HCEC 1CT (cell line): ENCODE measurements at places on chromosomes 6 and 20.

- DNase-seq: peak; percentile 25
Observed at GRCh38 chr6:75081921-75082320, 123.9 kb downstream of the COL12A1 start.

DNA sequence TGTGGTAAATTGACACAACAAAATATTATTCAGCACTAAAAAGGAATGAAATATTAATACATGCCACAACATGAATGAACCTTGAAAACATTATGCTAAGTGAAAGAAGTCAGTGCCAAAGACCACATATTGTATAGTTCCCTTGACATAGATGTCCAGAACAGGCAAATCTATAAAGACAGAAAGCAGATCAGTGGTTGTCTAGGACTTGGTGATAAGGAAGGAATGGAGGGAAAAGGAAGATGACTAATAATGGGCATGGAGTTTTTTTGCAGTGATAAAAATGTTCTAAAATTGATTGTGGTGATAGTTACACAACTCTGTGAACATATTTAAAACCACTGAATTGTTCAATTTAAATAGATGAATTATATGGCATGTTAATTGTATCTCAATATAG is 32.5 kb downstream of the TBX18 start:
- no peak for DNase-seq

DNA sequence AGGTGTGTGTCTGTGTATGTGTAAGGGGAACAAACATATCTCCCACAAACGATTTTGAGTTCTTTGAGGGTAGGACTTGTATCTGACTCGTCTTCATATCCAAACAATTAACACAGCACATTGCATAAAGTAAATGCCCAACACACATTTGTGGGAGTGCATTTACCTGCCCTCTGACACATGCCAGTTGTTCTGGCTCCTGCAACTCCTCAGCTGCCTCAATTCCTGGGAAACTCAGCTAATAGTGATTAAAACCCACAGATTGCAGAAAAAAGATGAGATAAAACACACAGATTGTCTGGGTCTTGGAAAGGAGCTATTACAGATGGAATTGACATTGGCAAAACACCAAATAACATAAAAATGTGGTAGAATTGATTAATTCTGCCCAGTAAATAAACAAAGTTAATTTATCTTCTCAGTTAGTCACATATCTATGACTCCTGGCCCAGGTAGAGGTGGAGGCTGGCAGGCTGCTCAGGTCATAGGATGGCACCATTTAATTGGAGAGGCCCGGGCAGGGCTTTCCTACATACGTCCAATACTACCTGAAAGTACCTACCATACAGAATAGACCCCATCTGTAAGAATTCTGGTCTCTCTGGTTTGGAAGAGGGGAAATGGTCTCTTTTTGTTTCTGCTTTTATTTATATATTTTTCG is 71.5 kb upstream of the IFNGR1 start:
- no peak for DNase-seq

- DNase-seq: peak; percentile 30
Observed at GRCh38 chr20:50625986-50626677, 65.2 kb downstream of the RIPOR3 start.

GRCh38 chr6:38806271-38806670 is 91.2 kb downstream of the DNAH8 start:
- DNase-seq: no peak

DNA sequence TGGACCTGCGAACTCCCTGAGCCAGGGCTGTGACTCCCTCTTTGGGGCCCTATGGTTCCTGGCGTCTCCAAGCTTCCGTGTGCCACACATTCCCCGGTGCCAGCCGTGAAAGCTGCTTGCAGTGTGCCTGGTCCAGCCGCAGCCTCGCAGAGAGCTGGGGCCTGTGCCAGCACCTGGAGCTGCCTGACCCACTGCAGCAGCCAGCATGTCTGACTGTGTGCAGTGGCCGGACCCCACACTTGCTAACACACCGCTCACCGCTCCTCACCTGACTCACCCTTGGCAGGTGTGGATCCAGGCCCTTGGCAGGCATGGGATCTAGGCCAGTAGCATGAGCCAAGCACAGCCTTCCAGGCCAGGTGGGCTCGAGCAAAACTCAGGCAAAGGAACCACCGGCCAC is 227.5 kb downstream of the OTOR start:
- DNase-seq: no peak

- no peak for DNase-seq
Observed at GRCh38 chr6:139316622-139317317, 25.0 kb upstream of the TXLNB start.

- peak; percentile 28 for DNase-seq
Observed at GRCh38 chr6:16758163-16758975, 2.9 kb downstream of the ATXN1 start.

- no peak for DNase-seq
Observed at GRCh38 chr6:156555116-156555515, 222.1 kb upstream of the ARID1B start.

- DNase-seq: no peak
Observed at GRCh38 chr6:43867996-43868395, 98.0 kb downstream of the VEGFA start.

DNA sequence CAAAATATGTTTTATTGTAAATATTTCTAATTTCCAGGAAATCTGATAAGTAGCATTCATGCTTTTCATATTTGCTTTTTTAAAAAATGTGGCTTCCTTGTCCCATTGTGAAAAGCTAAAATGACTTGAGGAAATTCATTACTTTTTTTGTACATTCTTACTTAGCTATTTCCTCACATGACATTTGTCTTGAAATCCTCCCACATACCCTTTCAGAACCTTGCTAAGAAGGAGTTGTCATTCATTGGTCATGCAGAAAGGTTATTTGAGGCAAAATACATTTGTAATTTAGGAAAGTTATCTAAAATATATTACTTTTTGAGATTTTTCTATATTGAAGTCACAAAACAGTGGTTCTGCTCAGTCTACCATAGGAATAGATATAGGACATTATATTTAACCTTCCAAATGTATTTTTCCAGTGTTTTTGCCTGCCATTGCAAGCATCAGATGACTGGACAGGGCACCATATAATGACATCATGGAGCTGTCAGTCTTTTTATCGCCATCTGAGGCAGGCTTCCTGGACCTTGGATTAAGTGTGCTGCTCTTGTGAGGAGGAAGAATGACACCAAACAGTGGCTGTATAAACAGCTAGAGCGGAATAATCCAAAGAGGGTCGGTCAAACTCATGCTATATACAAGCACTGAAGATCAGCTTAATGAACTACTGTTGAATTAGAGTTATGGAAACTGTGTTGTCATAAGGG is 109.4 kb upstream of the HCRTR2 start:
- DNase-seq: no peak

DNA sequence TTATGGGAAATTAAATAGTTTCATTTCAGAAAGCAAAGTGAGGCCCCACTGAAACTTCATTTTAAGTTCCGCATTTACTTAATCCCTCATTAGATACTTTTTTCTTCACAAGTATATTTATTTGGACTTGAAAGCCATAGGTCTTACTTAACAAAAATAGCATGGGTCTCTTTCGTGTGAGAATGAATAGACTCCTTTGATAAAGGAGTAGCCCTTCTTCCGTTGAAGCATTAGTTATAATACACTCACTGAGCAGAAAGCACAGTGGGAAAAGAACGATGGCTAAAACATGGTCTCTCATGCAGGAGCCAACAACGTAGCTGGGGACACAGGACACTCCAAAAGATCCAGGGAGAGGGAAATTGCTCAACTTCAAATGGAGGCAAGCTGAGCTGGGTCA is 130.4 kb downstream of the SLC23A2 start:
- no peak for DNase-seq

DNA sequence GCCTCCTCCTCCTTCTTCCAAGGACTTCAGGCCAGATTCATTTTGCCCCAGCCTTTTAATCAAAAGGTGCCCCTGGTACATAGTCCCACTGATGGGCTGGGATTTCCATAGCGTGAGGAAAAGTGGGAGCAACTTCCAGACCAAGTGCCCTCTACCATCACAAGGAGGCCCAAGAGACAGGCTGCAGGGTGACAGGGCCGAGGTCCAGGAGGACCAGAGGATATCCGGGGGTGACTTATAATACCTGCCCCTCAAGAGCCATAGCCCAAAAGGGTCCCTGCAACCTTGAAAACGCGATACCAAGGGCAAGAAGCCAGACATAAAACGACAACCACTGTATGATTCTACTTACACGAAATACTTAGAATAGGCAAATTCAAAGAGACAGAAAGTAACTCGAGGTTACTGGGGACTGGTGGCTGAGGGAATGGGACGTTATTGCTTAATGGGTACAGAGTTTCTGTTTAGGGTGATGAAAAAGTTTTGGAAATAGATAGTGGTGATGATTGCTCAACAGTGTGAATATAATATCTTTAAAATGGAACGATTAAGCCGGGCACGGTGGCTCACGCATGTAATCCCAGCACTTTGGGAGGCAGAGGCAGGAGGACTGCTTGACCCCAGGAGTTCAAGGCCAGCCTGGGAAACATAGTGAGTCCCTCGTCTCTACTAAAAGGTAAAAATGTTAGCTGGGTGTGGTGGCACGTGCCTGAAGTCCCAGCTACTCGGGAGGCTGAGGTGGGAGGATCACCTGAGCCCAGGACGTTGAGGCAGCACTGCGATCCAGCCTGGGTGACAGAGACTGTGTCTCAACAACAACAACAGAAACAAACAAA is 71.9 kb downstream of the NOL4L start:
- no peak for DNase-seq

DNA sequence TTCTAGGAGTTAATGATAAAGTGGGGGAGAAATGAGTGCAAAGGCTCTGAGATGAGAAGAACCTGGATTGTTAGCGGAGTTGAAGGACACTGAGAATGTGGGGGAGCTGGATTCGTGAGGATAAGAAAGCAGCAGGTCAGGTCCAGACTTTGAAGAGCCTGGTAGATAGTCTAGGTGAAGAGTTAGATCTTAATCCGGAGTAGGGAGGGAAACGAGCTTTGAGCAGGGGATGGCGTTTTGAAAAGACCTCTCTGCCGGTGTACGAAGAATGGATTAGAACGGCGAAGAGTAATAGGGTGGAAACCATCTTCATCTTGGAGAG is 487 bp upstream of the PHF20 start:
- DNase-seq: no peak

GRCh38 chr6:141133346-141133745 is 999.4 kb upstream of the GJE1 start:
- DNase-seq: no peak

GRCh38 chr6:126064257-126064747 is 78.0 kb downstream of the TRMT11 start:
- no peak for DNase-seq

DNA sequence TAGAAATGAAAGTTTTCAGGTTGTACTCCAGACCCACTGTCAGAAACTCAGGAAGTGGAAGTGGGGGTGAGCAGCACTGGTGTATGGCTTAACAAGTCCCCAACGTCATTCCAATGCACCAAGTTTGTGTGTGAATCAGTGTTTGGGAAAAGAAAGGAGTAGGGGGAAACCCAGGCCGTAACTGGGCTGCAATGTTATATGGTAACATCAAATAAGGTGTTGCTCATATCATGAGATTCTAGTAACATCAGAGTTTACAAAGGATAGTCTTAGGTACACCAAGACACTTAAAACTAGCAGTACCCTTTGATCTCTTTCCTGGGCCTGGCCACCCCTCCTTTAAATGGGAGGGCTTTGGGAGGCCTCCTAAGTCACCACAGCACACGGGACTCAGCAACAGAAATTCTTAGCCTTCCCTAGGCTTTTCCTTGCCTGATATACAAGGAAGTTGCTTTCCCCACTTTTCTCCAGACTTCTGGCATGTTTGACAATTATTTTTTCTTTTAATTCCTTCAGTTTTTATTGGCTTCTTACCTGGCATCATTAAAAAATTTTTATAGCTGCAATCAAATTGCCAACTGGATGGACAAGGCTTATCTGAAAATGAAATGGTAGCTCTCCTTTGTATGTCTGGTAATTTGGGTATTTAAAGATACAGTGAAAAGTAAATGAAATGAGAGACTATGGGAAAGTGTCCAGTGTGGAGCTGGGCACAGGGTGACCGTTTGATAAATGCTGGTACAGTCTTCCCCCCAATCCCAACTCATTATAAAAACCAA is 15.1 kb downstream of the E2F3 start:
- DNase-seq: no peak

DNA sequence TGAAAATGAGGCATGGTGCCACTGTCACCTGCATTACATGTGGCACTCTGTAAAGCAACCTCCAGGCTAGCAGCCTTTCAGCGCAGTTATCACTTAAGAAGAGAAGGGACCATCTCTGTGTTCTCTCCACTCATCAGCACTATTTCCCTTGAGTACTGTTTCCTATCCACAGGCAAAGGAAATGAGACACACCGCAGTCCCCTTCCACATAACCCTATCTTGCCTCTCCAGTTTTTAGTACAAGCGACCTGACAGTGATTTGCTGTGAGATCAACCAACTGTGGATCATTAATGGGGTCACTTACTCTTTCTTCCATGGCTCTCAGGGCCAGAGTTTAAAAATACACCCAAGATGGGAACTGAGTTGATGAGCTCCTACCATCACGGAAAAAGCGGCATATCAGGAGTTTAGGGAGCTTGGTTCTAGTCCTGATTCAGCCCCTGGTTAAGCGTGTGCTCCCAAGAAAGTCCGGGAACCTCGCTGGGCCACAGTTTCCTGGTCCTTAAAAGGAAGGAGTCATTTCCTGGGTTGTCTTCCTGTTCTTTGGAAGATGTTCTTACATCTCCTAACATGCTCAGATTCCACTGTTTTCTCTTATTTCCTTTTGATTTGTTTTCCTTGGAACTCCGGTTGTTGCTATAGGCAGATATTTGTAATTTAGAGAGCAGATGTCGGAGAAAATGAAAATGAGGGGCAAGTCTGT is 27.3 kb downstream of the PRDM1 start:
- DNase-seq: no peak

- no peak for DNase-seq
Observed at GRCh38 chr6:80356000-80356399, 249.5 kb downstream of the BCKDHB start.

DNA sequence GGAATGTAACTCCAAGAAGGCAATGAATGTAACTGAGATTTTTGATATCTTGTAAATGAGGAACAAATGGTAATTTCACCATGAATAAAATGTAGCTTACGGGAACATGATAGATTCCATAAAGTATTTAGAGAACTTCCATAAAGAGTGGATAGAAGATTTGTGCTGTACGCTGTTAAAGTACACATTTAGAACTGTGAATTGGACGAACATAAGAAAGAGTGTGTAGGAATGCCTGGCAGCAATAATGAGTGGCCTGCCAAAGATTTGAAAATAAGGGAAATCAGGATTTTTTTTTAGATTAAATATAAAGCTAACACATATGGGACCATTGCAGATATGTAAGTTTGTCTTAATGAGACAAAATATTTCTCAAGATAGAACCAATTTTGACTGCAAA is 1153.3 kb upstream of the EYS start:
- DNase-seq: no peak

DNA sequence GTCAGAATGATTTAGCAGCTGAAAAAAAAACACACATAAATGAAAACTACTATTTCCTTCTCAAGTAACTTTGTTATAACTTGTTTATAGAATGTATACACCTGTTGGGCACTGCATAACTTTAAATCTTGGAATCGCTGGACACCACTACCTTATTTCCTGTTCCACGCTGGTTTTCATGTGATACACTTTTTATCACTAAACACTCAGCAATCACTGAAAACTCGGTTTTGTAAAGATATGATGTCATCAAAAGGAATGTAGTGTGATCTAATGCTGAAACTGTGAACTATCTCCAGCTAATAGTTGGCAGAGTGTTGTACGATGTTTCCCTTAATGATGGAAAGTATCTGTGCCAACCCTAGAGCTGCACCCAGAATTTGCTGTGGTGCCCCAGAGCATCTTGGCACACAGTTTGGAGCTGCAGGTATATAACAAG is 127.9 kb downstream of the BACH2 start:
- DNase-seq: peak; percentile 15
